ENCODE measurements at places on chromosomes 5 and 9.

GRCh38 chr9:91274949-91275492 lies 86.7 kb downstream of the AUH start:
- DNase-seq = no peak

DNA sequence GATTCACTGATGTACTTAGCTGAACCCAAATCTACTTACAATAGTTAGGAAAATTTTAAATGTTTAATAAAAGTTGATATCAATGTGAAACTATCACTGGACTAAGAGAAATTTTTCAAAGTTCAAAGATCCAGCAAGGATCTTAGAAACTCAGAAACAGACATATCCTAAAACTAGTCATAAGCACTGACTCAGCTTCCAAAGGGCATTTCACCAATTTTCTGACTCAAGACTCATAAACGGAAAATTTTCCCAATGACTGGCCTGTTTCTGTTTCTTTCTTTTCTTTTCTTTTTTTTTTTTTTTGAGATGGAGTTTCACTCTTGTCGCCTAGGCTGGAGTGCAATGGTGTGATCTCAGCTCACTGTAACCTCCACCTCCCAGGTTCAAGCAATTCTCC lies 66.6 kb downstream of the CDC14B start:
- no peak for DNase-seq

DNA sequence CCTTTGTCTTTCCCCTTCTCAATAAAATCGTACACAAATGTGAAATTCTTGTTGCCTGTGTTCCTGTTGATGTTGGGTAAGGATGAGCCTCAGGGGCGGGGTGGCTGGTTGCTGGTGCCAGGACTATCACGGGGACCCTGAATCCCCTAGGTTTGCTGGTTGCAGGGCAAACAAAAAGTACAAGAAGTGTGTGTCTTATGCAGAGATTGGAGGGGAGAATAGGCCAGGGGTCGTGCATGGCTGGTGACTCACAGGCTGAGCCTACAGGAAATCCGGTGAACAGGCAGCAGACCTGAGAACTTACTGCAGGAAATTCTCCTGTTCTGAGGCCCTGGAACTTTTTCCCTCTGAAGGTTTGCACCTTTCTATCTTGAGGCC lies 5.5 kb downstream of the ANXA2R start:
- DNase-seq = peak; percentile 84

DNA sequence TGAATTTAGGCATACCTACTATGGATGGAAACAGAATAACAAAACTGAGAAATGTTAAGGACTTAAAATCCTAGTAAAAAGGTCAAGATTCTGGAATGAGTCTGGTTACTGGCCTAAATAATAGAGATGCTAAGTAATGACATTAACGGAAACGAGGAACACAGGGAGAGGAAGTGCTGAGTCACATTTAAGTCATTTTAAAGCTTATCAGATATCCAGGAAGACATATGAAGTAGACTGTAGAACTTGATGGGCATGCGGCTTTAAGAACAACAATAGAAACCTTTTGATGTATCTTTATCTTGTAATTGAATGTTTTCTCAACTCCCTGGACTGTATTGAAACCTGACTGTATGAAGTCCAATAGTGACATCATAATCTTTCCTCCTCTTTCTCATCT lies 1251.4 kb upstream of the CDH6 start:
- peak; percentile 17 for DNase-seq

GRCh38 chr5:57442080-57442839 lies 40.4 kb downstream of the ACTBL2 start:
- DNase-seq = peak; percentile 82

DNA sequence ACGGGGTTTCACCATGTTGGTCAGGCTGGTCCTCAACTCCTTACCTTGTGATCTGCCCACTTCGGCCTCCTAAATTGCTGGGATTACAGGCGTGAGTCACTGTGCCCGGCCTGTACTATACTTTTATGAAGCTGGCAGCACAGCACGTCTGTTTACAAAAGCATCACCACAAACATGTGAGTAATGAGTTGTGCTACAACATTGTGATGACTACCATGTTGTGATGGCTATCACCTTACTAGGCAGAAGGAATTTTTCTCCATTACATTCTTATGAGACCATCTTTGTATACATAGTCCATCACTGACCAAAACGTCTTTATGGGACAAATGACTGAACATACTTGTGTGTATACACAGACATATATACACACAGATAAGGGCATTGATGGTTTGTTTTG lies 1019.0 kb downstream of the CDH18 start:
- DNase-seq = peak; percentile 98

DNA sequence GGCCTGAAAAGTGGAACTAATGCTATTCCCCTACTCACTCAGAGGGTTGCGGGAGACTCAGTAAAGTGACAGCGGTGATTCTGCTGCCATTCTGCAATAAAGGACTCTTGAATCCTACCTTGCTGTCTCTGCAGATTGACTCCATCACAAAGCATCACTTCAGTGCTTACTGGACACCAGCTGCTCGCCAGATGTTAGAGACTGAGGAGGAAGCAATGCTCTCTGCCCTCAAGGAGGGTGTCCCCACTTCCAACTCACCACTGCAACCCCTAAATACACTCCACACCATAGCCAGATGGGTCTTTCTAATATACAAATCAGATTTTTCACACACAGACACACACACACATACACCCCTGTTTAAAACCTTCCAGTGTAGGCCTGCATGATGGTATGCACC lies 21.4 kb downstream of the TTLL11 start:
- DNase-seq = no peak

- peak; percentile 59 for DNase-seq
These were observed 18.7 kb upstream of the PTPDC1 start for GRCh38 chr9:94065535-94065961.

DNA sequence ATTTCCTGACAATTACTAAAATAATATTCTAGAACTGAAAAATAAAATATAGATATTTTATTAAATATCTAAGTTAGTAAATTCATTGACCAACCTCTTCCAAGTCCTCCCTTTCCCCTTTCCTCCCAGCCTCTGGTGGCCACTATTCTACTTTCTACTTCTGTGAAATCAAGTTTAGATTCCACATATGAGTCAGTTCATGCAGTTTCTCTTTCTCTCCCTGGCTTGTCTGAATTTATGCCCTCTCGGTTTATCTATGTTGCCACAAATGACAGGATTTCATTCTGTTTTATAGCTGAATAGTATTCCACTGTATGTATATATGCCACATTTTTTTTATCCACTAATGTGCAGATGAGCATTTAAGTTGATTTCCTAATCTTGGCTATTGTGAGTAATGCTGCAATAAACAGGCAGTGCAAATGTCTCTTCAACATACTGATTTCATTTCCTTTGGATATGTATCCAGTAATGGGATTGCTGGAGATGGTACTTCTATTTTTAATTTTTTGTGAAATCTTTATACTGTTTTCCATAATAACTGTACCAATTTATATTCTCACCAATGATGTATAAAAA lies 52.3 kb downstream of the WDR36 start:
- DNase-seq = no peak

DNA sequence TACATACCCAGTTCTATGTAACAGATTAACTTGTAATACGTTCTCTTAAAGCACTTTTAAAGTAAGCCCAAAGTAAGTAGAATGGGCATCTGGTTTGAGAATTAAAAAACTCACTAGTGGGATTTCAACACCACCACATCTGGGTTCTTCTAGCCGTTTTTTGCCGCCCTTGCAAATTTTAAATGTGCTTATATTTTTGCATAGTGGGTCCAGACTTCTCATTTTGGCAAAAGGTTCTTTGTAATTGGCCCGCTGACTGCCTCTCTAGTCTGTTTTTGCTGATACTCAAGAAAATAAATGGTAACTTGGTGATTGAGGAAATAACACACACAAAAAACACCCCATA lies 582 bp upstream of the FBXO4 start:
- no peak for DNase-seq

DNA sequence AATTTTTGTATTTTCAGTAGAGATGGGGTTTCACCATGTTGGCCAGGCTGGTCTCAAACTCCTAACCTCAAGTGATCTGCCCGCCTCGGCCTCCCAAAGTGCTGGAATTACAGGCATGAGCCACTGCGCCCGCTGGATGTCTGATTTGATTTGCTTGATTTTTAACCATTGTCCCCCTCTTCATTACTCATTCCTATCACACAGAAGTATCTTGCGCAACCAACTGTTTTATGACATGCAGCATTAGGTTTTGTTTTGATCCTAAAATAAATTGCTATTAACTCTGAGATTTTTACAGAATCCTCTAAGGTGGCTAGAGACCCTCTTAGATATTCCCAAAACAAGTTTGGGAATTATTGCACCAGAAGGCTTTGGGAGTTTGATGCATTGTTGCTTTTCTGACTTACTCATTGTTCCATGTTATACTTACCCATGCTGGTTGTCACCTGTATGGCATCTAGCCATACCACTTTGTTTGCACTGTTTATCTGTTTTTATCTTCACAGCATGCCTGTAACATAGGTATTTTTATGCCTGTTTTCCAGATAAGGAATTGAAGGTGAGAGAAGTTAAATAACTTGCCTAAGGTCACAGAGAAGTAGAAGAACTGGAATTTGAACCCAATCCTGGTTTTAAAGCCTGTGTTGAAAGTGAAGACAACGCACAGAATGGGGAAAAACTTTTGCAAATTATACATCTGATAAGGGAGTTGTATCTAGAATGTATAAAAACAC lies 35.9 kb upstream of the PWWP2A start:
- no peak for DNase-seq

DNA sequence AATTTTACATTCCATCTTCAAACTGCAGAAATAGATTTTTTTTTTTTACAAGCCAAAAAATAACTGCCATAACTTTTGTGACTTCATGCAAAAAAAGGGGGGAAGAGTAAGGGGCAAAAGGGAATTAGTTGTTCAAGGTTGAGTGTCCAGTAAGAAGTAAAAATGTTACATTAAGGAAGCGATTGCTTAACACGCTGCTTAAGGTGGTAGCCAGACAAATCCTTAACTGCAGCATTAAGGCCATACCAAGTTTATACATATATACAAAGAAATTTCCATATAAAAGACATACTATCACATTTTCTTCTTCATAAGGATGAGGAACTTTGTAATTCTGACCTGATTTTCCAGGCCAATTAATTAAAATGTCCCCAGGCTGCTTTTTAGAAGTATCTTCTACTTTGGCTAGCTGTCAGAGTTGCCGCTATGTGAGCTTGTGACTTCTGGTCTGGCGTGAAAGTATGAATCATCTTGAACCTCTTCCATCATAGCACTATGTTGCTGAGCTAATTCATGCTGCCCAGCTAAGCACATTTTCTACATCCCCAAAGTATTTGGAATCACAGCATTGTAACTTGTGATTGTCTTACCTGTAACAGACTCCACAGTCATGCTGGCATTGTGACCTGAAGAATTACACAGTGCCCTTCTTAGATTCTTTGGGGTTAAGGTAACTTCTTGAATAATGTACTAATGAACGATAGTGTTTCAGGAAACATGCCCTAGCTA lies 40.0 kb downstream of the G3BP1 start:
- no peak for DNase-seq

DNA sequence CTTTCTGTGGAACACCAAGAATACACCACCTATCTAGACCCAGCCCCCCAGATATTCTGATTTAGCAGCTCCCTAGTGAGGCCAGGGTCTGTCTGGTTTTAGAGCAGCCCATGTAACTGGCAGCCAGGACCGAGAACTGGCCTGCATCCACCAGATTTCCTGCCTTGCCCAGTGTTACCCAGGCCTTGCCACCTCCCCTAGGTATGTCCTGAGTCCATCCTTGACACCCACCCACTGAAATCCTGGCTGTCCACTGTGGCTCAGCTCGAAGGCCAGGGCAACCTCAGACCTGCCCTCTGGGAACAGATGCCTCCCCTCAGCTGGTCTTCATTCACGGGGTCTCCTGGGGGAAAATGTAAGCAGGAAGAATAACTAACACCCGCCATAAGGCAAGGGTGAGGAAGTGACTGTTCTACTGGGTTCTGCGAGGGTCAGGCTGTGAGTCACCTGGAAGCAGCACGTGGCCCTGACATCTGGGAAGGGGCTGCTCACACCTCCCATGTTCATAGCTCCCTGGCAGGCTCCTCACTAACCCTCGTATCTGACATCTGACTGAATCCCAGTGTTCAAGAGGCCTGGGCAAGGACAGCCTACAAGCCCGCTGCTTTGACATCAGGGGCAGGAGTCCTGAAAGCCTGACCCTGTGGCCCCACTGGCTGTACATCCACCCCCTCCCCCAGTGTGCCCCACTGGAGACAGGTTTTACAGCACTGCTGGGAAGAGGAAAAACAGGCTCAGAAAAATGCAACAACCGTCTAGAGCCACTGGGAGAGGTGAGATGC lies 72.7 kb downstream of the SEMA4D start:
- no peak for DNase-seq

- DNase-seq = no peak
These were observed 89.0 kb downstream of the ASTN2 start for GRCh38 chr9:117325831-117326230.

DNA sequence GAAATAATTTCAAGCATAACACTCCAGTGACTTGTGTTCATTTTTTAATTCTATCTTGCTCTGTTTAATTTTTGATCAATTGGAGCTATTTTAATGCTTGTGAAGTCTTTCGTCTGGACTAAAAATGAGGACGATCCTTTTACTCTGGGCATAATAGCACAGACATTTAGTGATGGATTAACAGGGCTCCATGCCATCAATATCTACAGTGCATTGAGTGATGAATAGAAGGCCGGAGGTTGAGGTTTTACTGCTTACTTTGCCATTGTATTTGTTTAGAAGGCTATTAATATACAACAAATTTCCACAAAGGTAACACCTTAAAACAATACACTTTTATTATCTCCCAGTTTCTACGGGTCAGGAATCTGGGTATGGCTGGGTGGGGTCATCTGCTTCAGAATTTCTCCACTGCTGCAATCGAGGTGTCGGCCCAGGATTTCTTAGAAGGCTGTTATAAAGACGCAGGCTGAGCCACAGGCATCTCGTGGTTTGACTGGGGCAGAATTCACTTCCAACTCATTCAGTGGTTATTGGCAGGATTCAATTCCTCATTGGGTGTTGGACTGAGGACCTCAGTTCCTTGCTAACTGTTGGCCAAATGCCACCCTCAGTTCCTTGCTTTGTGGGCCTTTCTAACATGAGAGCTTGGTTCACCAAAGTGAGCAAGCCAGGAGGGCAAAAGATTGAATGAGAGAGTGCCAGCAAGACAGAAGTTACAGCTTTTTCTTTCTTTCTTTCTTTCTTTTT lies 265.4 kb upstream of the VLDLR start:
- DNase-seq = no peak

DNA sequence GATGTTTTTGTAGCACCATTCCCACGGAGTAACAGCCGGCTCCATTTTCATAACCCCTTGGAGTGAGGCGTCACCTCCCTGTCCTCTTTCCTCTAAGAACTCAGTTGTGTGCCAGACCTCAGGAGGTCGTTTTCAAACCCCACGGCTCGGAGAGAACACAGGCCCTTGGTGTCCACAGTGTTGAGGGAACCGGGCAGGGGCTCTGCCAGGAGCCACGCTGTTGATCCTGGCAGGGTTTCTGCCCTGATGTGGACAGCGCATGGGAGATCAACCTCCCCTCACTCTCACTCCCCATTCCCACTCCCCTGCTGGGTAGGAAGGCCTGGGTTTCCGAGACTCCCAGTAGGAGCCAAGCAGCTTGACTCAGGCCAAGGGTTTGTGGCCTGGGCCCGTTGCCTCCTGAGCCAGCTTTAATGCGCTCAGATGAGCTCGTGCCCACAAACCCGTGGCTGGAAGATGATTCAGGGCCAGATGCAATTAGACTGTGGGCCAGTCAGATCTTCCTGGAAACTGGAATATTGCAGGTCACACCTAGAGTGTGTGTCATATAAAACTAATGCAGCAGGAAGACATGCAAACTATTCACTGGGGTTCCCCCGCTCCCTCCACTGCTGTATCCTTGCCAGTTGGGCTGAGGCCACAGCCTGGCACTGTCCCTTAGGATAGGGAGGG lies 133.4 kb downstream of the SLC12A2 start:
- peak; percentile 82 for DNase-seq

GRCh38 chr5:115389034-115389798 lies 92.8 kb upstream of the CCDC112 start:
- no peak for DNase-seq

Data from H4 (cell line).